ENCODE measurements at places on chromosomes 3 and 15.

GRCh38 chr3:174651951-174652350, 207.2 kb upstream of the NAALADL2 start:
- DNase-seq = no peak

GRCh38 chr15:79184465-79184892, 93.9 kb upstream of the RASGRF1 start:
- DNase-seq = peak; percentile 88

GRCh38 chr3:144775551-144775950, 803.9 kb downstream of the DIPK2A start:
- peak; percentile 18 for DNase-seq

DNA sequence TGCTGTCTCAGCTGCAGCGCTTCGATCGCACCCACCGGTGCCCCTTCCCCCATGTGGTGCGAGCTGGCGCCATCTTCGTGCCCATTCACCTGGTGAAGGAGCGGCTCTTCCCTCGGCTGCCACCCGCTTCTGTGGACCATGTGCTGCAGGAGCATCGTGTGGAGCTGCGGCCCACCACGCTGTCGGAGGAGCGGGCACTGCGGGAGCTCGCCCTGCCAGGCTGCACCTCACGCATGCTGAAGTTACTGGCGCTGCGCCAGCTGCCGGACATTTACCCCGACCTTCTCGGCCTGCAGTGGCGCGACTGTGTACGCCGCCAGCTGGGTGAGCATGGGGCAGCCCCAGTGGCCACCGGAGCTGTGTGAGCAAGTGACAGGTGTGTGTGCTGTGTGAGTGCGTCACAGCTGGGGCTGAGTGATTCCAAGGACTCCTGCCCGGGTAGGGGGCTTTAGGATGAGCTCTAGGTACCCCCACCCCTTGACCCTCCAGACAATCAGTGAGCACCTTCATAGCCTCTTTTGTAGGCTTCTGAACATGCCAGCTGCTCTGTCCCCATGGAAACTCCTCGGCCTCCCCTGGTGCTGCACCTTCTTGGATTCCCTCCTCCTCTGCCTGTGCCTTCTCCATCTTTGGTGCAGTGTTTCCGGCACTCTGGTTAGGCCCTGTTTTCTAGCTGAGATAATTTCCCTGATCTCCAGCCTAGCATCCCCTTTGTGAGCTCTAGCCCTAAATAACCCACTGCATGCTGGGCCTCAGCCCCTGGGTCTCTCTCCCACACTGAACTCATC, 7.0 kb downstream of the C15orf39 start:
- no peak for DNase-seq

DNA sequence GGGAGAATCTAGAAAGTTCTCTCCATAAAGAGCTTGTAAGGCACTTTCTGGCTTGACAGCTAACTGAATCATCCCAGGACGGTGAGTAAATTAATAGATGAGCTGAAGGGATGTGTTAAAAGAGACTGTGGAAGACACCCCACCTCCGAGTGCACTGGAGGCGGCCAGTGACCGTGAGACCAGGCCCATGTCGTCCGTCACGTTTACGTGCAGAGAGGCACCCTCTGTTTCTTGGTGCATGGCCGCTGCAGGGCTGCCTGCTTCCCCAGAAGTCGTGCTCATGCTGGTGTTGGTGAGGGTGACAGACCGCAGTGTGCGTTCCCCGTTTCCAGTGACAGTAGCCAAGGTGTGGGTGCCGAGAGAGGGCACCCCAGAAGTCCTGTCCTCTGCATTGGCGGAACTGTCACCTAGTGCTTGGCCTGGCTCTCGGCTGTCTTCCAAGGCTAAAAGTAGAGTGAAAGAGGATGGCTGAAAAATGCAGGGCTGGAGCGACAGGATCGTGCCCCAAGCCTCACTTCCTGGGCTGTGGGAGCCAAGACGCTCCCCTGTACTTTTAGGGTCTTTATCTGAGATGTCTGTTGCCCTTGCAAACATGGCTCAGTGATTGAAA, 41.1 kb downstream of the HEG1 start:
- DNase-seq = no peak

DNA sequence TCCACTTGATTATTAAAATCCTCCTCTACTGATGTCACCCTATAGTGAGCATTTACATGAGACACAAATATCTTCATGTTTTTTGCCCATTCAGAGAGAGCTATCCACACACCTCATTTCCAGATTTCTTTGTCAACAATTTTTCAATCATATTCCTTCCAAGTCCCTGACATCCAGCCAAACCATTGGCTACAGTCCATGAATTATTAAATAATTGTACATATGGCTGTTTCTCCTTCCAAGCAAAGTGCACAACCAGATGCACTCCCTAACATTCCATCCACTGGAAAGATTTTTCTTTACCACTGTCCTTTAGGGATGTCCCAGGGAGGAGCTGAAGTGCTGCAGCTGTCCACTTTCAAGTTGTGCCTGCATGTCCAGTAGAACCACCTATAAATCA, 328.0 kb upstream of the MDFIC2 start:
- peak; percentile 19 for DNase-seq

DNA sequence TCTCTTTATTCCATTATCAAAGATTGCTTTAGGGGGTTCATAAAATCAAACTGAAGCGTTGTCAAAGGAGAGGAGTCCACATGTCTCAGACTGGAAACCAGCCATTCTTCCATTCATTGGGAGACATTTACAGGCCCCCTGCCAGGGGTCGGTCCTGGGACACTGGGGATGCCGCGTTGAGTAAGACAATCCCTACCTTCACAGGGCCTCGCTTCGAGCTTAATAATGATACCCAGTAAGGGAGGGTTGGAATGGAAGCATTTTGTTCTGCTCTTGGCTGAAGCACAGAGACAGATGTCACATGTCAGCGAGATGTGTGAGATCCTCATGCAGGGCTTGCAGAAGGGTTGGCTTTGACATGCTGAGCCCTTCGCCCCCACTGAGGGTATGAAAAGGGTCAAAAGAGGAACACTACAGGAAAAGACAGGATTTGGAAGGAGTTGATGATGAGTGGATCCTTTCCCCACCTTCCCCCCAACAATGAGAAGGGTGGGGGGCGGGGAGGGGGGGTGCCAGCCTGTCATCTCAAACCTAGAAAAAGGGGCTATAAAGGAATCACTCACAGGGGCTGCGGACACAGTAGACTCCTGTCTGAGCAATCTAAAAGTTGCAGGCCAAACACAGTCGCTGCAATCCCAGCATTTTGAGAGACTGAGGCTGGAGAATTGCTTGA, 25.6 kb upstream of the ARL8B start:
- DNase-seq = peak; percentile 73

DNA sequence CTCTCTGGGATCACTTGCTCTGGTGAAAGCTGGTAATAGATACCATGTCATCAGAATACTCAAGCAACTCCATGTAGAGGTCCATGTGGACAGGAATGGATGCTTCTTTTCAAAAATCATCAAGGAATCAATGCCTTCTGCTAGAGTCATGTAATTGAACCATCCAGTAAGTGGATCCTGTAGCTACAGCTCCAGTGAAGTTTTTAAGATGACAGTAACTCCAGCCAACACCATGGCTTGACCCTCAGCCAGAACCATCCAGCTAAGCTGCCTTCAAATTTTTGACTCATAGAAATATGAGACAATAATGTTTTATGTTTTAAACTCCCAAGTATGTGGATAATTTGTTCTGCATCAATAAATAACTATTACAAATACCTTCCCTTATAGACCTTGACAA, 923.7 kb downstream of the EPHA3 start:
- no peak for DNase-seq

GRCh38 chr3:159301961-159302360, 500.1 kb downstream of the MFSD1 start:
- DNase-seq = no peak

DNA sequence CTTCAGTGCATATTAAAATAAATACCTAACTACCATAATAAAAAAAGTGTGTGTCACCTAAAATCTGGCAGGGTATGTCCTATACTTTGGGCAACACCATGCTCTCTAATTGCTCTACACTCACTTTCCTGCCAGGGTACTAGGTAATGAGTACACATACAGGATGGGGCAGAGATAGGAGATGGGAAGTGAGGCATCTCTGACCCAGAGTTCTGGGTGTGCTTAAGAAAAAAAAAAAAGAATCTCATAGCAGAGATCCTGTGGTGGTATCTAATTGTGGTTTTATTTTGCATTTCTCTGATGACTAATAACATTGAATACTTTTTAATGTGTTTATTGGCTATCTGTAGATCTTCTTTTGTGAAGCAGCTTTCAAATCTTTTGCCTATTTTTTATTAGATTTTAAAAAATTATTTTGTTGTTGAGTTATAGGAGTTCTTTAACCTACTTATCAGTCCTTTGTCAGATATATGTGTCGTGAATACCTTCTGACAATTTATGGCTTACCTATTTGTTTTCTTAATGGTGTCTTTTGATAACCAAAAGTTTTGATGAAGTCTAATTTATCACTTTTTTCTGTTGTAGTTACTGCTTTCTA, 48.0 kb downstream of the EEFSEC start:
- no peak for DNase-seq

DNA sequence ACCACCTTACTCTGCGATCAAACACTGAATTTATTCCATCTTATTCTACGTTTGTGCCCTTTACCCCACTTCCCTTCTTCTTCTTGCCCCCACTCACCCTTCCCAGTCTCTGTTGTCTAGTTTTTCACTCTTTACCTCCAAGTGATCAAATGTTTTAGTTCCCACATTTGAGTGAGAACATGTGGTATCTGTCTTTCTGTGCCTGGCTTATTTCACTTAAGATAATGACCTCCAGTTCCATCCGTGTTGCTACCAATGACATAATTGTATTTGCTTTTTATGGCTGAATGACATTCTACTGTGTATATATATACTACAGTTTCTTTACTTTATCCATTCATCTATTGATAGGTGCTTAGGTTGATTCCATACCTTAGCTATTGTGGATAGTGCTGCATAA, 78.8 kb downstream of the PDCD6IP start:
- no peak for DNase-seq

DNA sequence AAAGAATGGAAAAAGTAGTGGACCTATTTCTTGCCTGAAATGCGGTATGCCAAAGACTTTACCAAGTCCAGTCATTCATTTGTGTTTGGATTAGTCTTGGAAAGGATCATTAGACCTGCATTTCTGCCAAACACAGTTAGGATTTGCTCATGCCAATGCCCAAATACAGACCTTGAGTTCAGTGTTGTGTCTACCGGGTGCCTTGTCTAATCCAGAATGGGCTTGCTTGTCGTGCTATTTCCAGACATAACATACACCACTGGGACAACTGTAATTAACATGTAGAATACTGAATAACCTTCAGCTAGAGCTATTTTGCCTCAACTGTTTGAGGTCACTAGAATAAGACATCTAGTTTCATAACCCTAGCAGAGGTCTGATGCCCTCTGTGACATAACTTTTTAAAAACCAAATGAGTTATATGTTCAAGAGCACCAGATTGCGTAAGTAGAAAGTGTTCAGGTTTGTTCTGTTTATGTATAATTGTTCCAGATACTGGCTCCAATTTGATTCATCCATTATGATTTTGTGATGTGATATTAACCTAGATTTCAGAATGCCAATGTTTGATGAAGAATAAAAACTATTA, 145.3 kb upstream of the DPH6 start:
- DNase-seq = no peak

- DNase-seq = peak; percentile 20
Measured at GRCh38 chr15:89732451-89733172, 18.4 kb downstream of the MESP1 start.

GRCh38 chr3:97958396-97958795, 13.8 kb downstream of the RIOX2 start:
- DNase-seq = no peak

DNA sequence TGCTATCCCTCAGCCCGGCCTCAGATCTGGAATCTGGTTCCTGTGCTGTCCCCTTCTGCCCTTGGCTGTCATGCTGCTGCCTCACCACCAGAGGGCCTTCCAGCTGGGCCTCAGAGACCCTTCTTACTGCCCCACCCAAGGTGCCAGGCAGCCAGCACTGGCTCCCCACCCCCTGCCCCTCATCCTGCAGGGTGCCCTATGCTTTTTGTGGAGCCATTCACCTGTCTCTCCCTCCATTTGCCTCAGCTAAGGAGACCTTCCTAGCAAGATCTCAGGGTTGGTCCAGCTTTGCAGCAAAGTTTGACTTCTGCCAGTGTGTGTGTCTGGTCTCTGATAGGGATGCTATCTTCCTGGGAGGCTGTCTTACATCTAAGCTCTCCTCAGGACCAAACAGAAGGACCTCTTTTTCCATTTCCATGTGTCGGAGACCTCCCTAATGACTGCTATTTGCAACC, 1.9 kb upstream of the VWA5B2 start:
- no peak for DNase-seq

- DNase-seq = no peak
Measured at GRCh38 chr3:57091521-57092273, 31.2 kb downstream of the SPATA12 start.

DNA sequence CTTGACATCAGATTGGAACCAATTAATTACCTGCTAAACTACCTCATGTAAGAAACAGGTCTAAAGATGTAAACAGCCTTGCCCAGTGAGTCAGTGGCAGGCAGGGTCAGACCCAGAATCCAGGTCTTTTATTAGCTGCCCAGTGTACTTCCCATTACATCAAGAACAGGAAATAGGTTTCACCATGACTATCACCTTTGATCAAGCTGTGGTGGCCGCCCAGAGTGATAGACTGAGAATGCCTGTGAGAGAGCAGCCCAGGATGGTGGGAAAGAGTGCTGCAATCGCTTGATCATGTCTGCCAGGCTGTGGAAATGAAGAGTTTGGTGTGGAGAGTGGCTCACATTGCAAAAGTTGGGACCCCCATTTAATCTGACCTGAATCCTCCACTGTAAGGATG, 61.3 kb upstream of the PIAS1 start:
- no peak for DNase-seq

GRCh38 chr3:111936191-111936841, 42.5 kb upstream of the ABHD10 start:
- no peak for DNase-seq

GRCh38 chr3:23859012-23859743, 53.4 kb downstream of the UBE2E1 start:
- peak; percentile 50 for DNase-seq

DNA sequence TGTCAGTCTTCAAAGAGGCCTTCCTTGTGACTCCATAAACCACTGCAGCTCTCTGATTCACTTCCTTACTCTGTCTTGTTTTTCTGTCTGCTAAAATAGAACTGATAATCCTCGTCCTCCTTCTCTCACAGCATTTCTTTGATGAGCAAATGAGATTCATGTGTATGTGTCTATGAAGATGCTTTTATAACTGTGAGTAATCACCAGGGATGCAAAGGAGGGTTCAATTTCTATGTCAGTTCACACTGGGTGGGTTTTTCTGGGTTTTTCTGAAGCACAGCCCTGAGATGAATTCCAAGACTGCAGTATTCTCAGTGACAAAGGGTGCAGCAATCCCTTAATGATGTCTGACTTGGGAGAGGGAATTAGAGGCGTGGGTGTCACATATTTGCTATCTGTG, 746.6 kb upstream of the CFAP20DC start:
- DNase-seq = no peak

- DNase-seq = no peak
Measured at GRCh38 chr15:83112956-83113299, 5.5 kb downstream of the TM6SF1 start.

DNA sequence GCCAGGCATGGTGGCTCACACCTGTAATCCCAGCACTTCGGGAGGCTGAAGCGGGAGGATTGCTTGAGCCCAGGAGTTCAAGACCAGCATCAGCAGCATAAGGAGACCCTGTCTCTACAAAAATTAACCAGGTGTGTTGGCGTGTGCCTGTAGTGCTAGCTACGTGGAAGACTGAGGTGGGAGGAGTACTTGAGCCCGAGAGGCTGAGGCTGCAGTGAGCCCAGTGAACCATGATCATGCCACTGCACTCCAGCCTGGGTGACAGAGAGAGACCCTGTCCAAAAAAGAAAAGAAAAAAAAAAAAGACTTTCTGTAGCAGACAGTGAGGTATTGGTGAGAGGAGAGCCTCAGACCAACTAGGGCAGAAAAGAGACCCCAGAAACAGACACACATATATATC, 263.8 kb downstream of the XXYLT1 start:
- DNase-seq = no peak
